ENCODE measurements at places on chromosomes 6 and 20. TPM values are rescaled to one million over a fixed set of nuclear protein-coding genes. Genes with fewer than 3 reads are reported as not detected.

The TGM3 gene
- total RNA-seq, result 0.08 TPM

The FILIP1 gene
- total RNA-seq, result 0.25 TPM

The KHDC1L gene
- not detected for total RNA-seq

The CPXM1 gene
- total RNA-seq, result not detected
